ENCODE measurements at places on chromosomes 3 and 15.

DNA sequence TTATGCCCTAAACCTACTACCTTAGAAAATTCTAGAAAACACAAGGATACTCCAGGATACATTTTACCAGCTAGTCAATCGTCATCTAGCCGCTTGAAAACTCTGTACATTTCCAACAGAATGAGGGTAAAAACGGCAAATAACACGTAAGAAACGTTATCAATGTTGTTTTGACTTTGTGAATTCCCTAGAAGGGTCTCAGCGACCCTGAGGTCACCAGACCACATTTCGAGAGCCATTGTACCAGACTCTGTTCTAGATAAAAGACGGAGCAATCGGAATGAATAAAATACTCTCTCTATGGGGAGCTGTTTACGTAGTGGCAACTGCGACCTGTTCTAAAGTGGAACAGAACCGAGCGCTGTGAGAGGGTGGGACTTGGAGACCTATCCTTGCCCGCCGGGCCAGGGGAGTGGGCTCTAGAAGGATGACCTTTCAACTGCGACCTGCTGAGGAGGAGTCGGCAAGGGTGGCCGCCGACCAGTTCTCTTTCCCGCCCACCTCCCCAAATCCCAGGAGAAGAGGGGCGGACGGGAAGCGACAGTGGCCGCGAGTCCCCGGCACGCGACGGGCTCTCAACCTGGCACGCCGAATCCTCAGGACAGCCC is 778 bp upstream of the AP4E1 start:
- DNase-seq = peak; percentile 57

DNA sequence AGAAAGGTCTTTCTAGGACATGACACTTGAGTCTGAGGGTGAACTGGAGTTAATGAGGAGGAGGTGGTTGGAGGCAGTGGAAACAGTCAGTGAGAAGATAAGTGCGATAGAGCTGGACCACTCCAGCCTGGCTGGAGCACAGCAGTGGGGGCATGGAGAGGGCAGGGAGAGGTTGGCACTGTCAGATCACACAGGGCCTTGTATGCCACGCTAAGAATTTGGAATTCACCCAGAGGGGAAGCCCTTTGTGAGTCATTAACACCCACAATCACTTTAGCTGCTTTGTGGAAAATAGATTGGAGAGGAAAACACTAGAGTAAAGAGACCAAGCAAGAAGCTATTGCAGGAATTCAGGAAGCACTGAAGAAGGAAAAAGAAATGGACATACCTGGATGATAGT is 83.3 kb downstream of the ZNF621 start:
- no peak for DNase-seq

GRCh38 chr3:118116991-118117390 is 917.7 kb downstream of the IGSF11 start:
- no peak for DNase-seq

- DNase-seq = no peak
Observed at GRCh38 chr15:49857496-49858475, 236.9 kb downstream of the DTWD1 start.

- DNase-seq = no peak
Observed at GRCh38 chr15:45690581-45691260, 55.9 kb downstream of the SQOR start.

DNA sequence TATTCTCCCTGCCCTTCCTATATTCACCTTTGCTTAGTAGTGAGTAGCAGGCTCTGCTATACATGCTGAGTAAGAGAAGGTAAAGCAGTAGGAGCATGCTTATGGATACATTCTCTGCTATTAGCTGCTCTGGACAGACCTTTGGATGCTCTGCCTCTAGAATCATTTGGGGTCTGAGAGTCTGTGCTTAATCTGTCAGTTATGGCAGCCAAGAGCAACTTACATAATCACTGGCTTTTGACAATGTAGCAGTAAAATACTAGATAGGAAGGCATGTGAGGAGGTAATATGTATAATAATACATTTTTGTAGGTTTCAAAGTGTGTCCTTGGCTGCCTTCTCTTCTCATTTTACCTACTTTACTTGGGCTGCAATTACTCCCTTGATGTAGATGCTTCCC is 277.7 kb downstream of the GAP43 start:
- no peak for DNase-seq

DNA sequence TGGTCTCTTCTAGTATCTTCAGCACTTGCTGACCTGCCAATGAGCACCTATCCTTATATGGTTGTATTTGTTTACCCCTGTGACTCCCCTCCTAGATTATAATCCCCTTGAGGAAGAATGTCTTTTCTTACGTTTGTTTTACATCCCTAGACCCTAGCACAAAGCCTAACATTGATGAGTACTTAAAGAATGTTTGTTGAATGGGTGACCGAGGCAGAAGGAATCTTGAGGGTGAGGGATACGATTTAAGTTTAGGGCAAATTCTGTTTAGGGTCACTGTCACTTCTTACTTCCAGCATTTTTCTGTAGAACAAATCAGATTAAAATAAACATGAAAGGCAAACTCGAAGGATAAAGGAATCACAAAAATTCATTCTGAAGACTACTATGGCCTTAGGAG is 80.9 kb upstream of the FAM98B start:
- DNase-seq = no peak

- no peak for DNase-seq
Observed at GRCh38 chr3:133781570-133781969, 24.0 kb upstream of the SRPRB start.

DNA sequence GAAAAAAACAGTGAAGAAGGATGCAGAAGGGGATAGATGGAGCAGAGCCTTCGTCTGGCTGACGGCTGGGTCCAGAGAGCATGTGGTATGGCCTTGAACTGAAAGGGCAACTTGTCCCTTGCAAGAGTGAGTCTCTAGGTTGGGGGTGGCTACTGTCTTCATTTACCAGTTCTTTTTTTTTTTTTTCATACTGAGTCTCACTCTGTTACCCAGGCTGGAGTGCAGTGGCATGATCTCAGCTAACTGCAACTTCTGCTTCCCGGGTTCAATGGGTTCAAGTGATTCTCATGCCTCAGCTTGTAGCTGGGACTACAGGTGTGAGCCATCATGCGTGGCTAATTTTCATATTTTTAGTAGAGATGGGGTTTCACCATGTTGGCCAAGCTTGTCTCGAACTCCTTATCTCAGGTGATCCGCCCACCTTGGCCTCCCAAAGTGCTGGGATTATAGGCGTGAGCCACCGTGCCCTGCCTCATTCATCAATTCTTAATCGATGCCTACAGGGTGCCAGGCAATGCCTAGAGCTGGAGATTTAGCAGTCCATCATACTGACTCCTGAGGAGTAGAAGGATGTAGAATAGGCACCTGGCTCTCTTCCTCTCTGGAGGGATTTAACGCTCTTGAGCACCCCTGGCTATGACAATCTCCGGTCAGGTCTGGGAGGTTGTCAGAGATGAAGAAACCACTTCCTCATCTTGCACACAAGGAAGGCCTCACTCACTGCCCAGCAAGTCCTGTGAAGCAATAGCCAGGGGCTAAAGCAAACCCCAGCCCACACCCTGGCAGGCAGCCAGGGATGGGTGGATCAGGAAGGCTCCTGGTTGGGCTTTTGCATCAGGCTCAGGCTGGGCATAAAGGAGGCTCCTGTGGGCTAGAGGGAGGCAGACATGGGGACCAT is at the start of gene CAMP:
CAMP (plus strand) TSS at position 880 of the 898 bp plus-strand sequence; CDS start at position 897, 17 bp downstream.
- peak; percentile 80 for DNase-seq

- DNase-seq = peak; percentile 70
Observed at GRCh38 chr3:12948891-12949711, 107.7 kb upstream of the RPL32 start.

Data from GM13977 (cell line).